ENCODE measurements at places on chromosomes 4 and X.
A peak's percentile ranks its signal among the peaks of the same experiment; 100 is the strongest.

DNA sequence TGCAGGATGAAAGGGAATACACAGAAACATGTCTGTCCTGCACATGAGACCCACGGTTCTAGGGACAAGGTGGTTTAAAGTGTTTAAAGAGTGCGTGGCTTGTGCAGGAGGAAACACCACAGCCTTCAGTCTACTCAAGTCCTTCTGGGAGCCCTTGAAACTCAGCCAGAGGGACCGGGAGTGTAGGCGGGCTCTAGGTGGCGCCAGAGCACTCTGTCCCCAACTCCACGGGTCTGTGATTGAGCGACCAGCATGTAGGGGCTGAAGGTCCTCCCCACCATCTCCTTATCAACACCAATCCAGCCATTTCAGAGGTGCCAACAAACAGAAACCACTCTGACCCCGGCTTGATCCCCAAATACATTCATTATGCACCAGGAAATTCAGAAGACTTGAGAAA lies 82.0 kb upstream of the CLDN34 start:
- peak; percentile 11 for DNase-seq

GRCh38 chr4:113586072-113586471 lies 175.5 kb downstream of the CAMK2D start:
- no peak for DNase-seq

- DNase-seq, result no peak
Observed at GRCh38 chr4:112082954-112083586, 62.2 kb upstream of the FAM241A start.

GRCh38 chrX:37424000-37424429 lies 74.9 kb downstream of the PRRG1 start:
- DNase-seq, result no peak

DNA sequence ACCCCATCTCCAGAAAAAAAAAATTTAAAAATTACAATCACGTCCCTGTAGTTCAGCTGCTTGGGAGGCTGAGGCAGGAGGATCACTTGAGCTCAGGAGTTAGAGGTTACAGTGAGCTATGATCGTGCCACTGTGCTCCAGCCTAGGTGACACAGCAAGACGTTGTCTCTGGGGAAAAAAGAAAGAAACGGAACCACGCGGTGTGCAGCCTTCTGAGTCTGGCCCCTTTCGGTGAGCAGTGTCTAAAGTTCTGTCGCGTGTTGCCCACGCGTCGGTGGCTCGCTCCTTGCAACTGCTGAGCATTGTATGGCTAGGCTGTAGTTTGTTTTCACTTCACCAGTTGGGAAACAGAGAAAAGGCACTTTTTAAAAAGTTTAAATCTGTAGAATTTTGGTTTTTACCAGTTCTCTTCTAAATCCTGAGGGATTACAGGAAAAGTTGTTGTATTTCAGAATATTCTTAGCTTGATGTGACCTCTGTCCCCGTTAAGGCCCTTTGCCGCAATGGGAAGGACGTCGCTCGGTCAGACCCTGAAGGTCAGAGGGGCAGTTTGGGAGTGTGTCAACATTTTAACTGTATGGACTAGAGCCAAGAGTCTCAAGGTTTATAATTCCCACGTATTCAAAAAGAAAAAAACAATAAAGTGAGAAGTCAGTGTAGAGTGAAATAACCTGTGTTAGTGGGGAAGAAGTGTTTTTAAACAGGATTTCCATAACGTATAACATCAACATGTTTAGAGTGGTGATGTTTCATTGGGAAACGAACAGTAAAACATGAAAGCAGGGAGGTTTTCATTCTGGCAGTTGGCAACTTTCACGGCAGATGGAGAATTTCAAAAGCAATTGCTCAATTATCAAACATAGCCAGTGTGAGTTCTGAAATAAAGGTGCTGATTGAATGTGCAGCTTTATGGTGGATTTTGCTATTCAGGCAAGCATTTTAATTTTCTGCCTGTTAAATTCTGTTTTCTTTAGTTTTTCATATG lies 45.8 kb upstream of the MSANTD1 start:
- no peak for DNase-seq

DNA sequence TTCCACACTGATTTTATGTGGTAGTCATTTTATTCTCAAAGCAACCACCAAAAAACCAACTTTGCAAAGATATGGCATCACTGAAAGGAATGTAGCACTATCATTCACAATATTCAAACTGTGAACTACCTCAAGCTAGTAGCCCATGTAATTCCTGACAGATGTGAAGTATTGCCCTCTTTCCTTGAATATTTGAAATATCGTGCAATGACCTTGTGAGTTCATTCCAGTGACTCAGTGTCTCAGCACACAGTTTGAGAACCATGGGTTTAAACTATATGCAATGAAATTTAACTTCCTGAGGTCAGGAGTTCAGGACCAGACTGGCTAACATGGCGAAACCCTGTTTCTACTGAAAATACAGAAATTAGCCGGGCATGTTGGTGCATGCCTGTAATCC lies 20.9 kb upstream of the IQCM start:
- DNase-seq, result no peak

GRCh38 chr4:160514126-160514525 lies 1411.2 kb downstream of the RAPGEF2 start:
- DNase-seq, result no peak

Measured in activated CD8-positive, alpha-beta memory T cell treated with anti-CD3 and anti-CD28 coated beads for 4 hours (primary cell).